ENCODE measurements at places on chromosomes 13 and 19.

DNA sequence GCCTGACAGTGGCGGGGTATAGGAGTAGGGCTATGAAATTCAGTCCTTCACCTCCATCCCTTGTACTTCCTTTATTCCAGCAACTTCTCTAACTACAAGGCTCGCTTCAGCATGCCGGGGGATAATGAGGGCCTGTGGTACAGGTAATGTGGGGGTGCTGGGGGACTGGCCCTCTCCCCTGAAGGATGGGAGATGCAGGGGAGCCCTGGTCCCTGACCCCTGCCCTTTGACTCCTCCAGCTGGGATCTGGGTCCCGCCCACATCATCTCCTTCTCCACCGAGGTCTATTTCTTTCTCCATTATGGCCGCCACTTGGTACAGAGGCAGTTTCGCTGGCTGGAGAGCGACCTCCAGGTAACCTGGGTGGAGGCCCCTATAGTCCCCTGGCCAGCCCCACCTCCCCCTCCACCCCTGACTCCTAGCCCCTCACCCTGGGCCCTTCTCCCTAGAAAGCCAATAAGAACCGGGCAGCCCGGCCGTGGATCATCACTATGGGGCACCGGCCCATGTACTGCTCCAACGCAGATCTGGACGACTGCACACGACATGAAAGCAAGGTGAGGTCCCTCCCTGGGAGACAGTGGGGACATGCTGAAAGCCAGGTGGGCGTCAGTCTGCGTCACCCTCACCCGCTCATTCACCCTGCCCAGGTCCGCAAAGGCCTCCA, 16.5 kb downstream of the ACP7 start:
- no peak for DNase-seq

DNA sequence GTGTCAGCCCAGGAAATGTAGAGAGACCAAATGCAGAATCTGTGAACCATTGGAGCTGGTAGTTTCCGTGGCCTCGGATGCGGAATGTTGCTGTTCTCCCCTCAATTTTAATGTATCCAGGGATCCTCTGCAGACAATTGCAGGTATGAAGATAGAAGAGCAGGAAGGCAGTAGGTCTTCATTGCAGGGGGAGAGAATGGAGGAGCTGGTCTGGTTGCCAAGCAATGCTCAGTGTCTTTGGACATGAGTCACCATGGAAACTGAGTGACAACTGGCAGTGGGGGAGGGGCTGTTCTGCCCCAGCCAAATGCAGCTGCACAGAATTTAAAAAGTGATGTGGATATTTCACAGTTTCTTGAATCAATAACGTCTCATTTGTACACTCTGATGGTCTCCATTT, 56.1 kb upstream of the ZNF835 start:
- no peak for DNase-seq

- DNase-seq, result no peak
Observed at GRCh38 chr19:10862561-10863106, 8.7 kb upstream of the CARM1 start.

DNA sequence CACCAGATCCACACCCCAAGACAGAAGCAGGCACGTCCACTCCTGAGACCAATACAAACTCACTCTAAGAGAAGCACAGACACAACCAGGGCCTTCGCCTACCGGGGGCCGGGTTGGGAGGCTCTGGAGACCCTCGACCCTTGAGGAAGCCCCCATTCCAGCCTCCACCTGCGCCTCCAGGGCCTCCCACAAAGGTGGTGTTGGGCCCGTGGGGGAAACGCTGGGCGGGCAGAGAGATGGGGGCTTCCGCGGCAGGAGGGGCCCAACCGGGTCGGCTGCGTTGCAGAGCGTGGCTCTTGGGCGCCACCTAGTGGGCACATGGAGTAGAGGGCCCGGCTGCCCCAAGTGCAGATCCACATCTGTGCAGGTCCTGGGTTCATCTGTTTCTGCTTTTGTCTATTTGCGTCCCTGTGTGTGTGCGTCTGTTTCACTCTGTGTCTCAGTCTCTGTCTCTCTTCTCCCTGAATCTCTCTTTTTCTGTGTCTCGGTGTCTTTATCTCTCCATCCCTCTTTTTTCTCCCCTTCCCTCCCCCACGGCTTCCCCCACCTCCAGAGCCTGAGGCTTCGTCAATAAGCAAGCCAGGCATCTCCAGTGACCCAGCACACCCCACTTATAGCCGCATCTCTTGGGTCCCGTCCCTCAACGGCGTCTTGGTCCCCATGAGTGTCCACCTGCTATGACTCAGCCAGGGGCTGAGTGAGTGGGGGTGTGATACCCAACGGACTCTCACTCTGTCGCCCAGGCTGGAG, 10.5 kb upstream of the TINCR start:
- no peak for DNase-seq

Data from NCI-H446 treated with DMSO at 0.1 percent for 48 hours (cell line).